Substantia nigra (tissue), 51 donors: ENCODE measurements at places on chromosomes 2 and 18.

DNA sequence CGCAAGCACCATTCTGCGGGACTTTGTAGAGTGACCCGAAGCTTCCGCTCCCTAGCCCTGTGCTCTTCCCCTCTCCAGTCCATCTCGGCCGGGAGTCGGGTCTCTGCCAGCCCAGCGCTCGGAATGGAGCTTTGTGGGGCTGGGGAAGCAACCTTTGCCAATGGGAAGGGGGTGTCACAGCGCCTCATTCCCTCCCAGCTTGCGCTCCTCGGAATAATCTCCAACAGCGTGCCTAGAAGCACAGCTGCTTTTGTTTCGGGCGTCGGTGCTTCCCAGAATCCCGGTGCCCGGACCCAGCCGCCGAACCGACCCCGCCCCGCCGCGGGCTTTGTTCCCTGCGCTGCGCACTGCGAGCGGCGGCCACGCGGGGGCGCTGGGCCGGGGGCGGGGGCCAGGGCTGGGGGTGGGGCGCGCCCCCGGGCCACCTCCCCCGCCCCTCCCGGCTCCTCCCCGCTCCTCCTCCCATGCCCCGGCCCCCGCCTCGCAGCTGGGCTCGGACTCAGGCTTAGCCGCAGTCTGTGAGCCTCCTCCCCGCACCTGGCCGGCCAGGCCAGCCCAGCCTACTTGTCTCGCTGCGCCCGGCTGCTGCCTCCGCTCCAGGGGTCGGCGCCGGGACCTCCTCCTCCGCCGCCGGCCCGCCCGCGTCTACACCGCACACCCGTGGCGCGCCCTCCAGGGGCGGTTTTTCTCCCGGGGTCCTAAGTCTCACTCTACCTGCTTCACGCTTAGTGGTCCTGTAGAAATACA, 77.7 kb upstream of the SMAD2 start:
- DNase-seq, result no peak

GRCh38 chr2:159922563-159922962, 124.6 kb upstream of the CD302 start:
- DNase-seq, result no peak

- DNase-seq, result no peak
Measured at GRCh38 chr2:174802459-174802858, 38.2 kb upstream of the CHRNA1 start.

GRCh38 chr2:239252393-239252792, 148.4 kb downstream of the HDAC4 start:
- DNase-seq, result no peak

GRCh38 chr2:9179572-9180201, 26.9 kb upstream of the ASAP2 start:
- no peak for DNase-seq

DNA sequence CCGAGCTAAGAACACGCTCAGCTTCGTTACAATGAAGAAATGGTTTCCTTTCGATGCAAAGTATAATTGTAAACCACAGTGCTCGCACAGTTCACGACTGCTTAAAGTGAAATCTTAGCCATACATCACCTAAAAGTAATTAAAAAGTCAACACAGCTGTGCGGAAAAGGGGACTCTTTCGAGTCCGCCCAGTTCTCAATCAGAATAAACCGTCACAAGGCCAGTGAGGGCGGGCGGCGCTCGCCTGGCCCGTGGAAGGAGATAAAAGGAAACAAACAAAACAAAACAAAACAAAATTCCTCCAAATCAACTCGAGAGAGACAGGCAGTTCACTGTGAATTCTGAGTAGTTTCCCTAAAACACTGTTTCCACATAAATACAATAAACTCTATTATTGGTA, 200.9 kb downstream of the TWIST2 start:
- DNase-seq, result no peak

DNA sequence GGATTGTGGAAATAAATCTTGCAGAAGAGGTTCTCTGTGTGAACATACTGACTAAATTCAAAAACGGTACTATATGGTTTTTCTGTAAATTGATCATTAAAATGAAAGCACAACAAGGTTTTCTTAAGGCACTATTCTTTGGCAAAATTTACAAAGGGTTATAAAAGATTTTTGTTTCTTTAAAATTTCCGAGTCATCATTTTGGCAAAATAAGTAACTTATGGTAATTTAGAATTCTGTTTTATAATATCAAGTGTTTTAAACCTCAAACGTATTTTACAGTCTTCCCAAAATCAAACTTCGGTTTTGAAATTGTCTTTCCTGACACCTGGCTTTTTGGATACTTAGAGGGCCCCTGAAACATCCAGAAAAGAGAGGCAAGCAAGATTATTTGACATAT, 101.9 kb upstream of the TFPI start:
- no peak for DNase-seq

DNA sequence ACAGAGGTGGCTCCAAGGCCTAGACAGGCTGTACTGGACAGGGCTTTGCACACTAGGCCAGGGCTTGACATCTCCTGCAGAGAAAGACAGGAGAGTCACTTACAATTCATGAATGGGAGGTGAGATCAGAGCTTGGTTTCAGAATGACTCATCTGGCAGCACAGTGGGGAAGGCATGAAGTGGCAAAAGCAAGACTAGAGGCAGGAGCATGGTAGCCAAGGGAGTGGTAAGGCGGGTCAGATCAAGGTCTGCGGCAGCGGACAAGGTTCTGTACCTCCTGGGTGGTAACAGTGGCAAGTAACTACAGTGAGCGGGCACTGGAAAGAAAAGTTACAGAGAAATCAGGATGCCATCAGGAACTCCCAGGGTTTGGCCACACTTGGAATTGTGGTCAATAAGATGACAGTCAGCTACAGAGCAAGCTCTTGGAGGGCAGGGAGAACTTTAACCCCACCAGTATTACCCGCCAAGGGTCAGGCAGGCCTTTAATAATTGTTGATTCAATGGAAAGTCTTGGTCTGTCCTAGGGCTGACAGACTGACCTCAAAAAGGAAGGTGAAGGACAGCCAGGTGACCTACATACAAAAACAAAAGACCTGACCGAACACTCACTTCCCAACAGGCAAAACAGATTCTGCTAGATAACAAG, 5.7 kb downstream of the MCFD2 start:
- no peak for DNase-seq

- no peak for DNase-seq
Measured at GRCh38 chr2:176755537-176756135, 457.0 kb upstream of the HNRNPA3 start.

DNA sequence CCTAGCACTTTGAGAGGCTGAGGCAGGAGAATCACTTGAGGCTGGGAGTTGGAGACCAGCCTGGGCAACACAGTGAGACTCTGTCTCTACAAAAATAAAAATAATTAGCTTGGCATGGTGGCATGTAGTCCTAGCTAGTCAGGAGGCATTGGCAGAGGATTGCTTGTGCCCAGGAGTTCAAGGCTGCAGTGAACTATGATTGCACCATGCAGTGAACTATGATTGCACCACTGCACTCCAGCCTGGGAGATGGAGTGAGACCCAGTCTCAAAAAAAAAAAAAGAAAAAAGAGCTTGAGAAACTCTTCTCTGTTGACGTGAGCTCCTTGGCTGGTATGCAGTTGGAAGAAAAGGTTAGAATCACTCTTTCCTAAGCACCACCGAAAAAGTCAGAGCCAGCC, 125.1 kb upstream of the TNP1 start:
- DNase-seq, result no peak

- DNase-seq, result no peak
Measured at GRCh38 chr2:192952245-192952644, 757.5 kb upstream of the TMEFF2 start.

GRCh38 chr2:177161741-177162460, 50.7 kb upstream of the HNRNPA3 start:
- DNase-seq, result no peak

DNA sequence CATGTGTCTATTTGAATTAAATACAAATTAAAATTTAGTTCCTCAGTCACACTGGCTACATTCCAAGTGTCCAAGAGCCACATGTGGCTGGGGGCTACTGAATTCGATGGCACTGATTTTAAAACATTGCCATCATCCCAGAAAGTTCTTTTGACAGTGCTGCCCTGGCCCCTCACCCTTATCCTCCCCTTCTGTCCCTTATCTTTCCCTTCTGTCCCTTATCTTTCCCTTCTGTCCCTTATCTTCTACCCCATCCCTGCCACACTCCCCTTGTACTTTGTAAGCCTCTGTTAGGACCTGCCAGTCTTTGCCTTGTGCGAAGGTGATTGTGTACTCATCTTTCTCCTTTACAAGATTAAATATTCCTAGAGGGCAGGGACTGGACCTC, 85.2 kb downstream of the DNMT3A start:
- no peak for DNase-seq

GRCh38 chr2:156147594-156148330, 184.8 kb downstream of the NR4A2 start:
- DNase-seq, result no peak

GRCh38 chr2:241368643-241369042, 12.6 kb downstream of the FARP2 start:
- no peak for DNase-seq

GRCh38 chr2:105405291-105405690, 6.4 kb upstream of the FHL2 start:
- DNase-seq, result no peak

DNA sequence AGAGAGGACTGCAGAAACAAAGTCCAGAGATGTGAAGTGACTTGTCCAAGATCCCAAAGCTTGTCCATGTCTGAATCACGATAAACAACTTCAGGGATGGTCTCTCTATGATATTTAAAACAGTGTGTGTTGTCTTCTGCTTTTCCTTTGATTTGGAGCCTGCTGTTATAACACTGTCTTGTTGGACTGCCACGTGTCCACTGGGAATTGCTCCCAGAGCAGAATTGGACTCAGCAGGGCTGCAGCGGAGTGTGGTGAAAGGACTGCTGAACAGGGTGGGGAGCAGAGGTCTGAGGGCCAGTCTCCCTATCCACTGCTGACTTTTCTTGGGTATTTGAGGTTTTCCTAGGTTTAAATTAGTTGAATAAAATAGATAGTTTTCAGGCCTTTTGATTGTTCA, 68.3 kb downstream of the IL1R2 start:
- no peak for DNase-seq

DNA sequence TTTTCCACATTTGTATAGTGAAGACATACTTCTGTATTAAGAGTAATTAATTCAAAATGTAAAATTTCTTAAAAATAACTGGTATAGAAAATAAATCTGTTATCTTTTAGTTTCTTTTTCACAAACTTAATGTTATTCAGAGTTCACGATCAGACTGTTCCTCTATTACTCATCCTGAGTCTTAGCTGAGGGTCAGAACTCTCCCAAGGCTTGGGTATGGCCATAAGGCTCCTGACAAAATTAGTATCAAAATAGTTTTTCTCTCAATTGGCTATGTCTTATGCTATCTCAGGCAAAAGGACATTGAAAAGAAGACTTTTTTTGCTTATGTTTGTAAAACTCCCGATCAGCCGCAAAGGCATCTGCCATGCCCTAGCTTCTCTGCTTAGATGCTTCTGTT, 56.1 kb upstream of the NAB1 start:
- DNase-seq, result no peak

- no peak for DNase-seq
Measured at GRCh38 chr2:233712611-233713261, at the start of gene UGT1A5. UGT1A5 (plus strand) TSS chr2:233712907; CDS start chr2:233712992, 85 bp downstream.

DNA sequence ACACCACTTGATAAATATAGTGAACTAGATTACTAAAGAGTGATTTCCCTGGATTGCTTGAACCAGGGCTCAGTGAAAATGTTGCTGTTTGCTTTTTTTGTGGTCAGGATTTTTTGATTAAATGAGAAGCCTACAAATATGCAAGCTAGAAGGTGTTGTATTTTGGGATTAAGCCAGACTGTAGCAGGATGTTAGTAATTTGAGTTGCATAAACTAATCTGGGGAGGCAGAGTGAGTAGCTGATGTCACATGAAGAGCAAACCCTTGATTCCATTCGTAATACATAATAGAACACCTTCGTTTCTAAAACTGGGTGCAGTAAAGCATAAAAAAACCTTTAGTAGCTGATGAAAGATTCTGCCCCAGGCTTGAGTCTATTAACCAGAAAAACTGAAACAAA, 32.0 kb downstream of the NEDD4L start:
- no peak for DNase-seq

GRCh38 chr2:208015475-208015874, 9.9 kb downstream of the PLEKHM3 start:
- no peak for DNase-seq

- DNase-seq, result no peak
Measured at GRCh38 chr2:72004201-72004915, 143.3 kb downstream of the CYP26B1 start.

- DNase-seq, result no peak
Measured at GRCh38 chr18:79186649-79187048, 117.5 kb downstream of the ATP9B start.

DNA sequence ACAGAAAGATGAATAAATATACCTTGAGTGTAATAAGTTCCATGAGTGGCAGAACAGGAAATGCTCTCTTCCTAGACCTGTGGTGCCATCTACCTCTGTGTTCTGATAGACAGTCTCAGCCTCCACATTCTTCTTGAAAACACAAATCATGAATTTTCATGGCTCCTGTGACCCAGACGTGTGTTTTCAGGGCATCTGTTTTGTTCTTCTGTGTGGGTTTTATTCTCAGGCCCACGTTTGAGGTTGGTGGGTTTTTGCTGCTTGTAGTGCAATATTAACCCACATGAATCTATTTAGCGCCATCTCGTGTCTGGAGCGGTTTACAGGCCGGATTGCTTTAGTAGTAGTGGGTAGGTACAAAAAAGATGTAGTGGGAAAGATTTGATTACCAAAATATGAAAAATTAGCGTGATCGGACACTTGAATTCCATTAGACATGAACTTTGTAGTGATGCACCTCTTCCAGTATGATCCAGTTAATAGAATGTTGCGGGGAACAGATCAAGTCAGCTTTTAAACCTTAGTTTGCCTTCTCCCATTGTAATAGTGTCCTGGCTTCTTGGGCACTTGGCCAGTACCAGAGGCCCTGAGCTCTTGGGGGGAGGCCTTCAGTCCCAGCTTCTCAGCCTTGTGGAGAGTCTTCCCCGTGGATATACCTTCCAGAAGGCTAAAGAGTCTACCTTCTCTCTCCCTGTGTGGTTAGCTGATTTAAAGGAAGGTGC, 256.5 kb downstream of the TPGS2 start:
- no peak for DNase-seq

DNA sequence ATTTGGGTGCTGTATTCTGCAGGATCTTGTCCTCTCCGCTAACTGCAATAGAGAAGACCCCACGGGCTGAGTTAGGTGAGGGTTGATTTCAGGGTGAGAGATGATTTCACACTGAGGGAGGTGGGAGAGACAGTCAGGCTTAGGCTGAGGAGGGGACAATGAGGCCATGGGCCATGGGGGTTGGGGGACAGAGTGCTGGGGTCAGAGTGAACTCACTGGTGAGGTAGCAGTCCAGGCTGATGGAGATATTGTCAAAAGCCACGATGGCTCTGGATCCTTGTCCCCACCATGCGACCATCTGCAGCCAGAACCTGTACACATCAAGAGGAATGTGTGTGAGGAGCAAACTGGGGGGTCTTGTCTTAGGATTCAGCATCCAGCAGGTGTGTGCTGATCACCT, 160.0 kb downstream of the CLIP4 start:
- DNase-seq, result no peak

GRCh38 chr2:138121666-138122661, 157.7 kb downstream of the HNMT start:
- no peak for DNase-seq

- DNase-seq, result no peak
Measured at GRCh38 chr2:169143998-169144397, 74.6 kb downstream of the DHRS9 start.
